Stomach (tissue), 19 donors: ENCODE measurements at places on chromosomes 13 and 19. TPM values are rescaled to one million over a fixed set of nuclear protein-coding genes. Genes with fewer than 3 reads are reported as not detected.

Gene KEAP1
- 24.6 TPM for total RNA-seq

DNA sequence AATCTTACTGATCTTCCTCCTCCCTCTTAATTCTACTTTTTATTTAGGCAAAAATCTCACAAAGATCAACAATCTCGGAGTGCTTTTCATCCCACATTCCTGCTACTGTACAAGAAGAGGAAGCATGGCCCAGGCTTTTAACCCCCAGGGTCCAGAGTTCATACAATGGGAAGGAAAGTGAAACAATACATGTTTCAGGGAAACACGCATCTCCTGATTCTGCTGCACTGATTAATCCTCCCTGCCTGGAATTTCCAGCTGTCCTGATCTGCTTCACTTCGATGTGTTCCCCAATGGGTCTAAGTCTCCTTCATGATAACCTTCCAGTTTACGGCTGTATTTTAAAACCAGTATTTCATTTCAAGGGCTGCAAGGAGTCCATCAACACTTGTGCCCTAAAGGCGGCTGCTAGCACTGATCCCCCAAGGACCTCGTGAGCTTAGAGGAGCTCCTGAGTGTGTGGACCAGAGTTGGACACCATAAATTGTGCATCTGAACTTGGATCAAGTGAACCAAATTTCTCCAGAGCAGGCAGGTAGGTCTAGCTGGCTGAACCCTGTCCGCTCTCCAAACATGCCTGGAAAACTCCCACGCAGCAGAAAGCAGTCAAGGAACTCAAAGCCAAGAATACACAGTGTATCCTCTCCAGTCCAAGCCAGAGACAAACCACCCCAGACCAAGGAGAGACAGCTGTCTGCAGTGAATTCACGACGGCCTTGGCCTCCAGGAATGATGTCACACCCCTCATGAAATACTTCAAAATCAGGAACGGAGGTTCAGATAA is 44.3 kb downstream of the COL4A1 start:
- DNase-seq, result no peak

Gene ZNF416
- total RNA-seq, result 0.87 TPM

DNA sequence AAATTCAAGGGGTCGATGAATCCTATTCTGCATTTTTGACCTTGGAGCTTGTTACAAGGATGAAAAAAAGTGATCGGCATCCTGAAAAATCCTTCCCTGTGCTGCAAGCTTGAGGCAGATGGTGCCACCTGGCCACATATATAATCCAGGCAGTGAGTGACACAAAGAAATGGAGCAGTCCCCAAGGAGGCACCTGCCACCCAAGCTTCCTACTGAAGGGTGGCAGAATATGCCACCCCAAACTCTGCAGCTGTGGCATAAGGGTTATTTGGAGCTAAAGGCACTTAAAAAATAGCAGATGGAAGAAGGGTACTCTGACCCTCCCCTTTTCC is 15.4 kb downstream of the TMEM272 start:
- no peak for DNase-seq

Gene LMTK3
- 23.5 TPM for total RNA-seq

Gene C13orf42
- total RNA-seq, result not detected

DNA sequence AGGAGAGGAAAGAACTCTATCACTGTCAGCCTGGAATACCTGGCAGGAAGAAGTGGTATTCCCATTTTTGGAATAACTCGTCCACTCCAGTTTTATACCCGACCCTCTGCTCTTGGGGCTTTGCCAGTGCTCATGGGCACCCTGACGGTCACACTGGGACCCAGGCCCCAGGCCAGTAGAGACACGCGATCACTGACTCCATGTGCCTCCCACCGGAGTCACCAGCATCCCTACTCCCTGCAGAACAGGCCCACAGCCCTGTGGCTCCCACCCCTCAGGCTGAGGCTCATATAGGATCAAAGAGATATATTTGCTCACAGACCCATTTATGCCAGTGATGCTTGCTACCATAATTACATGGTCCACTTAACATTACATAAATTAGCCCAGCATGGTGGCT is 3.5 kb downstream of the GRTP1 start:
- DNase-seq, result no peak

DNA sequence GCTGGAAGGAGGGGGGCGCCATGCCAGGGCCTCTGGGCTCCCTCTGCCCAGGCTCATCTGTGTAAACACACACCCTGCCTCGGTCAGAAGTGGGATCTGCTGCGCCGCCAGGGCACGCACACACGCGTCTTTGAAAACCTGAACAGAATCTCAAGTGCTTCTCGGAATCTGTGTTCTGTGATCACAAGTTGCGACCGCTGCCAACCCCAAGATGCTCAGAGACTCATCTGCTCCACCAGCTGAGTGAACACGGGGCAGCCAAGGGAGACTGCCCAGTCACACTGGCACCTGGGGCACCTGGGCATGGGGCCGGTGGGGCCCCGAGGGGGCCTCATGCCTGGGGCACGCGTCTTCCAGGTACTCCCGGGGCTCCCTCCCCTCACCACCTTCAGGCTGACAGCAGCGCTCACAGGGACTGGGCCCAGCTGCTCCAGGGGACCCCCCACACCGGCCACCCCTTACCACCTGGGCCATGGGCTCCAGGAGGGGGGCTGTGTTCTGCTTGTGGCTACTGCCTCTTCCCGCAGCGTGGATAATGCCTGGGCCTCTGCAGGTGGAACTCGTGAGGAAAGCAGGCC is 59.0 kb downstream of the KLF2 start:
- no peak for DNase-seq

DNA sequence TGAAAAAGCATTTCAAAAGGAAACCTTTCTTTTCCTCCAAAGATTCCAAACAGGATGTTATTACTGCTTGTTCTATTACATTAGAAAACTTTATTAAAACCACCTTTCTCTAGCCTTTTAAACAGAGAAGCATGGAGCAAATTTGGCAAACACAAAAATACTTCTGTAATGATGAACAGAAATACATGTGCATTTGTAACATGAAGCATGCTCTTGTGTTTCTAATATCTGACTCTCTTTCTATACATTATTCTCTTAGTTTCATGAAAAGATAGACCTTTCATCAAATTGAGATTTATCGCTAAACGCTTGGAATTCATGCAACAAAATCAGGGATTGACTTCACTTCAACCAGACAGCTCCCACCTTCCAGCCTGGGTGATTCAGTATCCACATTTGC is 152.8 kb upstream of the IRS2 start:
- DNase-seq, result no peak

Gene TPTE2
- total RNA-seq, result not detected

GRCh38 chr13:48556817-48557216 is 23.9 kb upstream of the RCBTB2 start:
- DNase-seq, result no peak

DNA sequence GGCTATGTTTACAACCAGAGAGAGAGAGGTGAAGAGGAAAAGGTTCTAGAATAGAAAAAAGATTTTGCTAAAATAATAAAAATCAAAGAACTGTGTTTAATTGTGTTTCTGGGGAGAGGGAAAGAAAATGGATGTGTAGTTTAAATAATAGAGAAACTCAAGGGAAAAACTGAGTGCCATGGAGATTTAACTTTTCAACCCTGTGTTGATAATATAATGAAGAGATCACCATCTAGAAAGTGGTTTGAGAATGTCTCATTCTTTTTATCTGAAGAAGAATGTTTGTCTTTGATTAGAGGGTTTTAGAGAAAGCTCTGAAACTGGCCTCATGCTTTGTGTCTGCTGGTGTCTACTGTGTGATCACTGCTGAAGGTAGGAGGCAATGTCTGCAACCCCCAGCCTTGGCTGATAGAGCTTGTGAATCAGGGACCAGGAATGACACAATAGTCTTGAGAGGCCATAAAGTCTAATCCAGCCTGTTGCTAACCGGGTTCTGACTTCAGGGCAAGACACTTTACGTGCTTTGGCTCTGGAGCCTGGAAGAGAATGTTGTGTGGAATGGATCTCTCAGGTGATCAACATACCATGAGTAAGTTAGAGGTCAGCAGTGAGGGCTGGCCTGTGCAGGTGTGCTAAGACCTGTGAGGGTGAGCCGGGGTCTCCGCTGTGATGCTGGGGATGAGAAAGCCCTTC is 5.4 kb downstream of the COL4A2 start:
- DNase-seq, result no peak

Gene XAB2
- total RNA-seq, result 25.3 TPM

Gene ADAMTS10
- total RNA-seq, result 17.4 TPM

- DNase-seq, result peak; percentile 63
Observed at GRCh38 chr19:6750062-6750461, 10.6 kb downstream of the TRIP10 start.

Gene TTC9B
- total RNA-seq, result 0.37 TPM

Gene ZNF135
- 6.8 TPM for total RNA-seq

Gene TSSK6
- 8.1 TPM for total RNA-seq

- DNase-seq, result no peak
Observed at GRCh38 chr13:104593693-104594092, 1527.5 kb upstream of the SLC10A2 start.

DNA sequence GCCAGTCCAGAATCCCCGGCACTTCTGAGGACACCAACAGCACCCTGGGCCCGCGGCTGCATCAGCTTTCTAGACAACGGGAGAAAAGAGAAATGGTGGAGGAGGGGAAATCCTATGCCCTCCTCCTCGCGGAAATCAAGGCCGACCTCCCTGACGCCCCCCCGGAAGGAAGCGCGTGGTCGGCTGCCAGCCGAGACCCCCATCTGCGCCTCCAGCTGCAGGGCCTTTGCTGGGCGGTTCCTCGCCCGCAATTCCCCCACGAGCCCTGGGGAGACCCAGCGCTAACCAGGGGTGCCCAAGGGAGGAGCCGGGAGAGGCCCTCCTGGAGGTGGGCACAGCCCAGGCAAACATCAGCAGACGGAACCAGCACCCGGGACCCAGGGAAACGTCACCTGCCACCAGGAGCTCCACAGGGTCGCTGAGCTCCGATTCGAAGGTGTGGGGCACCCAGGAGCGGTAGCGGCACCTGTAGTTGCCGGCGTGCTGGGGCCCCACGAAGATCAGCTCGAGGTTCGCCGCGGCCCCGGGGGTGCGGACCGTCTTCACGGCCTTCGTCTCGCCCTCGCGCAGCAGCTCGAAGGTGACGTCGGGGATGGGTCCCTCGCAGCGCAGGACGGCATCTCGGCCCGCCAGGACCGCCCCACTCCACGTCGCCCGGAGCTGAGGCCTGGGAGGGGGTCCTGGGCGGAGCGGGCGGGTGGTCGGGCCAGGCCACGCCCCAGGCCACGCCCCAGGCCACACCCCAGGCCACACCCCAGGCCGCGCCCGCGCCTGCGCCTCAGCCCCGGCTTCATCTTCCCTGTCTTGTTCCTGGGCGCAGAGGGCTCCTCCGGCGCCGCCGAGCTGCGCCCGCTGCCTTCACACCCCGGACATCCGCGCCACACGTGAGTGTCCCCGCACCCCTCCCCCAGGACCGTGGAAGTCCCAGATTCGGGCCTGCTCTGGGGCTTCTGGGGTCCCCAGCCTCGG is 6.0 kb downstream of the A1BG start:
- DNase-seq, result peak; percentile 54

GRCh38 chr19:57075801-57076492 is 43.8 kb upstream of the USP29 start:
- no peak for DNase-seq

GRCh38 chr13:48749144-48749543 is 95.4 kb downstream of the CYSLTR2 start:
- no peak for DNase-seq

DNA sequence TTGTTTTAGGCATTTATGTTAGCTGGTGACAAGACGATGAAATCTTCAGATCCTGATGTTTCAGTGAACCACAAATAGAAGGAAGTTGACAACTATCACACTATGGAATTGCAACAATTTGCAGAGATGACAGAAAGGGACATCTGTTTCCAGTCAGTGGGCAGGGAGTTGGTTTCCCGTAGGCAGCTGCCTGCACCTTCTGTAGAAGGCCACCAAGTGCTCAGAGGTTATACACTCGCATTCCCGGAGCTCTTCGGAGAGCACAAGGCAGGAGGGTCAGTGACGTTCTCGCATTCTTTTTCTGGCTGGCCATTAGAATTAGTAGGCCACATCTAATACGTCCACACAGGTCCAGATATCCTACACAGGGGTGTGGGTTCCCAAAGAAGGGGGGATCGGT is 129.4 kb downstream of the SHISA2 start:
- no peak for DNase-seq

- DNase-seq, result no peak
Observed at GRCh38 chr13:106230450-106230849, 305.0 kb downstream of the EFNB2 start.

Gene ZNF284
- total RNA-seq, result 3.7 TPM

Gene GJB6
- not detected for total RNA-seq

GRCh38 chr19:58044886-58045285 is 11.1 kb downstream of the ZSCAN1 start:
- DNase-seq, result no peak

Gene ZNF865
- total RNA-seq, result 12.5 TPM

Gene ZNF729
- total RNA-seq, result not detected

GRCh38 chr13:32384702-32385101 is 43.2 kb downstream of the N4BP2L1 start:
- no peak for DNase-seq

- DNase-seq, result no peak
Observed at GRCh38 chr19:32012886-32013631, 332.4 kb upstream of the ZNF507 start.

GRCh38 chr13:110268061-110268460 is 38.9 kb downstream of the COL4A1 start:
- DNase-seq, result no peak

Gene RASAL3
- 1.1 TPM for total RNA-seq
